ENCODE measurements at places on chromosomes 2 and 18.

GRCh38 chr18:32093102-32093511, 1.4 kb downstream of the RNF138 start:
- DNase-seq = peak; percentile 18

- DNase-seq = no peak
Observed at GRCh38 chr2:177010146-177010545, 202.4 kb upstream of the HNRNPA3 start.

GRCh38 chr2:206084439-206084869, 1.5 kb downstream of the INO80D start:
- peak; percentile 17 for DNase-seq

DNA sequence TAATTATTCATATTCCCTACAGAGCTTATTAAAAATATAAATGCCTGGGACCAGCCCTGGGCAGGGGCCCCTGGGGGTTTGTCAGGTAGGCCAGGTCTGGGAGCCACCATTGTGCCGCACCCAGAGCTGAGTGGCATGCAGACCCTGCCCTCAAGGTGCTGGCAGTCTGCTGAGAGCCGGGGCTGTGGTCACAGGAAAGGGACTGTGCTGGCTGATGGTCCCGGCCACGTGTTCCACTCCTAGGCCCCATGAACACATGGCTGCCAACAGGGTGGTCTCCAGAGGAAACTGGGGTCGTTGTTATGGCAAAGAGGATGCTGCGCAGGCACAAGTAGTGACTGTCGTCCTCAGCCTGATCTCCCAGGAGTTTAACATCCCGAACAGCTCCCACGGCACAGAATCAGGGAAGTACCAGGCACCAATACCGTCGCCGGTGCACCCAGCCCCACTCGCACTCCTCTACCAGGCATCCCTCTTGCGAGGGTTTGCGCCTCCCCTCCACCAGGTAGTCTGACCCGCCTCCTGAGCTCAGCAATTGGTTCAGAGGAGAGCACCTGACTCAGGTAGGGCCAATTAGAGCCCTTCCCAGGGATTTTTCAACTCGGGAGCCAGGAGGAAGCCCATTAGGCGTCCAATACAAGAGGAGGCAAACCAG, 39.2 kb upstream of the BIN1 start:
- no peak for DNase-seq

GRCh38 chr2:170235860-170236679, 58.1 kb downstream of the MYO3B start:
- DNase-seq = no peak

DNA sequence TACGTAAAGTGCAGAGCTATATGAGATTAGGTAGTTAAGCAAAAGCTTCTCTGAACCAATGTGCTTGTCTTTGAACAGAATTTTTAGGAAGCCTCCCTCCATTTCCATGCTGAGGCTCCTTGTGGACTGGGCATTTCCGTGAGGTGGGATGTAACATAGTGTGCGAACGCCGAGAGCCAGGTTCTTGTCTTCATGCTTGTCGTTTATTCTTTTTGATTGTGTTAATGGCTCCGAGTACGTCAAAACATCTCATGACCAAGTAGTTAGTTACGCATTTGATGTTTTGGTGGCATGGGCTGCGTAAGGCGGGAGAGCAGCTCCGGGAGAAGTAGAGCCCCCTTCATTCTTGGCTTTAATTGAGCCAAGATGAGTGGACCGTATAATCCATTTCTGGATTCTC, 32.9 kb downstream of the DGKD start:
- no peak for DNase-seq

DNA sequence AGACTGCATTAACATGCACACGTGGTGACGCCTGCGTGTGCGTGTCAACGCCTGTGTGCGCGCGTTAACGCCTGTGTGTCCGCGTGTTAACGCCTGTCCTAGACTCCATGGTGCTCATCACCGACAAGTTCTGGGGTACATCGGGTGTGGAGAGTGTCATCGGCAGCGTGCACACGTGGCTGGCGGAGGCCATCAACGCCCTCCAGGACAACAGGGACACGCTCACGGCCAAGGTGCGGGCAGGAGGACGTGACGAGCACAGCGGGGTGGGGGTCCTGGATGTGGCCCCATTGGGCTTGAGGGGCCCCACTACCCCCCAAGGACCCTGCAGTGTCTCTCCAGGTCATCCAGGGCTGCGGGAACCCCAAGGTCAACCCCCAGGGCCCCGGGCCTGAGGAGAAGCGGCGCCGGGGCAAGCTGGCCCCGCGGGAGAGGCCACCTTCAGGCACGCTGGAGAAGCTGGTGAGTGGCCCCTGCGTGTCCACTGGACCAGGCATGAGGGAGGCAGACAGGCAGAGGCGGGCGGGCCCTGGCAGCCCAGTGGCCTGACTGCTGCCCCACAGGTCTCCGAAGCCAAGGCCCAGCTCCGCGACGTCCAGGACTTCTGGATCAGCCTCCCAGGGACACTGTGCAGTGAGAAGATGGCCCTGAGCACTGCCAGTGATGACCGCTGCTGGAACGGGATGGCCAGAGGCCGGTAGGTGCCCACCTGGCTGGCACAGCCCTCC, 29.2 kb downstream of the GPC1 start:
- no peak for DNase-seq

- no peak for DNase-seq
Observed at GRCh38 chr2:96354492-96354891, 18.9 kb downstream of the NCAPH start.
